Activated CD4-positive, CD25-positive, alpha-beta regulatory T cell treated with anti-CD3 and anti-CD28 coated beads, Interleukin-2, amount 50 U/mL, for 72 hours (primary cell): ENCODE measurements at places on chromosomes 16 and 17.

- no peak for DNase-seq
Measured at GRCh38 chr16:83990492-83990891, 22.4 kb downstream of the NECAB2 start.

- no peak for DNase-seq
Measured at GRCh38 chr16:49700251-49701064, 155.5 kb downstream of the ZNF423 start.

DNA sequence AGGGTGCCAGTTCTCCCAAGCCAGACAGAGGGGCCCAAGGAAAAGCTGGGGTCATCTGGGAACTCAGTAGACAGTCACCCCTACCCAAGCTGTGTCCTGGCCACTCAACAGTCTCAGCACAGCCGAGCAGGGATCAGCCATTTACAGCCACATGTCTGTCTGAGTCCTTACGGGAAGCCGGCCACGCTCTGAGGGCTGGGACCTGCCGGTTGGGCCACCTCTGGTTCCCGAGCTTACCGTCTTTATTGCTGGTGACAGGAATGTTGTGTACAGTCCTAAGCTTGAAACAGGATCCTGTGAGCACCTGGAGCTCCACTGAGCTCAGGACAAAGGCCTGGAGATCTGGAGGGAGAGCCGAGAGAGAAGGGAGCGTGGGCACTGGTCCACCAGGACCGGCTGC lies 59.8 kb downstream of the TIMM22 start:
- DNase-seq = no peak

DNA sequence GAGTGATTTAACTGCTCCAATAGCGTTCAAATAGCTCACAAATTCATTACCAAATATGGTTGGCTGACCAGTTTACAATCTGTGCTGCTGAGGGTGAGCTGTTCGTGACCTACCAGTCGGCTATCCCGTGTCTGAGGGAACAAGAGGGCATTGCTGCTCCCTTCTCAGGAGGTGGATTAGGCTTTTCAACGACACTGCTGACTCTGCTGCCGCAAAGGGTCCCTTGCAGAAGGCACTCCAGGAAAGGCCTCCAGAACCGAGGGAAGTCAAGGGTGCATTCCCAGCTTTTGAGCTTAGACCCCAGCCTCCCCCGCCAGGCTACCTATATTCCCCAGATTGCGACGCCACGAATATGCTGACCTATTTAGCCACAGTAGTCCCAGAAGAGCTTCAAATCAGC lies 32.3 kb downstream of the GJC1 start:
- no peak for DNase-seq

DNA sequence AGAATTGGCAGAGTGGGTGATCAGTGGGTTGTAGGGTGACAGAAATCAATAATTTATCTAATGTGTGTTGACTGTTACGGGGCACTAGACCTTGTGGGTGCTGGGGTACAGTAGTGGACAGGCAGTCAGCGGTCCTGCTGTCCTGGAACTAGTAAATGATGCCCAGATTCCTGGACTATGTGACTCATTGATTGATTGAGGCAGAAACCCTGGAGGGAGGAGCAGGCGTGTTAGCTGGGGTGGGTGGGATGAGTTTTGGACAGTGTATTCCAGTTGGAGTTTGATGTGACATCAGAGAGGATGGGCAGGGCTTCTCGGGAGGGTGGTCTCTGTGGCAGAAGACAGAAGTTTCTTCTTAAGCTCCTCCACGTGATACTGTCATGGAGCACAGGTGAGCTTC lies 24.4 kb downstream of the PRMT7 start:
- DNase-seq = no peak

GRCh38 chr17:80008848-80009247 lies 26.8 kb downstream of the TBC1D16 start:
- DNase-seq = no peak

GRCh38 chr17:77875881-77876509 lies 82.5 kb upstream of the TNRC6C start:
- no peak for DNase-seq

DNA sequence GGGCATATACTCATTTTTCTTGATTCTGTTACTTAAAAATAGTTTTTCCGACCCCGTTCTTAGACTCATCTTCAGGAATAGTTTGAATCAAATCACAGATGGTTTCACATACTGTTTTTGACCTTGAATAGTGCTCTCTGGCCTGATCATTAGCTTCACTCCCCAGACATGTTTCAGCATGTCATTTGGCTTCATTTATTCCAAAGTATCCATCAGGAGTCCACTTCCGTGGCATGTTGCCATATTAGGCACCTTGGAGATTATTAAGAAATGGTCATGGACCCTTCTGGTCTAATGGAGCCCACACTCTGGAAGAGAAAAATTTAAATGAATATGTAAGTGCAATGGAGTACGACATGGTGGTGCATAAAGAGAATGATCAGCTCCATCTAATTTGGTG lies 222.3 kb downstream of the FTO start:
- DNase-seq = no peak

- DNase-seq = no peak
Measured at GRCh38 chr17:45749831-45750335, 34.2 kb upstream of the CRHR1 start.

GRCh38 chr16:4586291-4586690 lies 28.4 kb downstream of the UBALD1 start:
- DNase-seq = no peak

GRCh38 chr16:60230666-60231065 lies 1496.5 kb upstream of the GOT2 start:
- DNase-seq = no peak

DNA sequence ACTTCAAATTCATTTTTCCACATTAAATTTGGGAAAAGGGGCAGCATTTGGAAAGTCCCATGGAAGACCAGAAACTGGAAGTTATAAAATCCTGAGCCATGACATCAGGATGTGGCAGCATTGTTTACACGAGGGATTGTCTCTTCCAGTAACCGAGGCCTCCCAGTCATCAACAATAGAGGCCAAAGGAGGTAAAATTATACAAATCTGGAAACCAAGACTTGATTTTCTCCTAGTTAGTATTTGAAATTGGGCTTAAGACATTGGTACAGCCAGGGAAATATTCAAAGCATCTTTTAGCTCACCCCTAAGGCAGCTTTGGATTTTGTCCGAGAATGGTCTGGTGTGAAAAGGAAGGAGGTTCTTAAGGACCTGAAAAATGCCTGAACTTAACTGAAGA lies 251.6 kb upstream of the FOXF1 start:
- no peak for DNase-seq

DNA sequence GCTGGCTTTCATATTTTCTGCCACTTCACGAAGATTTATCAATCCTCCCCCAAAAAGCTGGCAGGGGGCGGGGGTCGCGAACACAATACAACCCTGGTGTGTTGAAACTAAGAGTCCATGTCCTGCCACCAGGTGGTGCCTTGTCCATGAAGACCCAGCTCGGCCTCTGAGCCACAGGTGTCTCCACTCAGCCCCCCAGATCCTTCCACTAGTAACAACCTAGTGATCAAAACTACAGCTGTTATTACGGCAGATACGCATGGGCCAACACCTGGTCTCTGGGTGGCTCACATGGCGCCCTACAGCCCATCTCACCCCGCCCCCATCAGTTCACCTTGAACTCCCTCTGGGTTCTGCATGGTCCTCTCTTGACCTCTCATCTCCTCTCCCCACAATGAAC lies 27.7 kb downstream of the USP7 start:
- no peak for DNase-seq

DNA sequence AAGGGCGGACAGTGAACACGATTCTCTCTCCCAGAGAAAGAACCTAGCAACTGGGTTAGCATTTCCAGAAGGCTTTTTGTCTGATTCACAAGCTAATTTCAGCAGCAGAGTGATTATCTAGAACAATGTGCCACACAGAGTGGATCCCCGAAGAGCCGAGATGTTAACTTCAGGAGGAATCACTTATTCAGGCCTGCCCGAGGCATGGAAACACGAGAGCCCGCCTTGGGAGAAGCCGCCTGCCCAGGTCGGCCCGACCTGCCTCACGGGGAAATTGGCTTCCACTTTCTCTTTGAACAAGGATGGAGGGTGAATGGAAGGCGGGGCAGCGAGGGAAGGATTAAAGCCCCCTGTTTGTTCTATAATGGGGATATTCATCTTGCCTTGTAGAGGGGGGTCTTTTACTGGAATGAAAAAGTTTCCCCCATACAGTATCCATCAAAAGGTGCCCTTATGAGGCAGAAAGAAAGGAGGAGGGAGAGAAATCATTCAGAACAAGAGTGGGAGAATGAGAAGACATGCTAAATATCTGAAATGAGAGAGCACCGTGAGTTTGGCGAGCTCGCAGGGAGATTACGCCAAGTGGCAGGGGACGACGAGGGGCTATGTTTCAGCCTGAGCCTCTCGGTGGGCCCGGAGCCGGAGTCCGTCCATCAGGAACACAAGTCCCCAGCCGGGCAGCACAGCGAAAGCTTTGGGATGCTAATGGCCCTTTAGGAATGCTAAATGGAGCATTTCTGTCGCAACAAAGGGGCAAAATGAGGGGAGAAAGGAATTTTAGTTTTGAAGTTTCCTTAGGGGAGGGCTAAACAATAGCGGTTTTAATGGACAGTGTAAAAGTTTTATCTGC lies 33.0 kb downstream of the NTN1 start:
- DNase-seq = no peak
